Fibroblast of upper back skin (primary cell): ENCODE measurements at places on chromosomes 6 and 20.
A peak's percentile ranks its signal among the peaks of the same experiment; 100 is the strongest.

GRCh38 chr20:31695849-31696804, 26.5 kb downstream of the BCL2L1 start:
- peak; percentile 43 for DNase-seq

- DNase-seq: no peak
These were observed 6.5 kb downstream of the PEDS1 start for GRCh38 chr20:50146732-50147662.

- DNase-seq: peak; percentile 21
These were observed 4.2 kb downstream of the PSMF1 start for GRCh38 chr20:1122388-1123315.

GRCh38 chr6:112665815-112666214, 318.7 kb downstream of the RFPL4B start:
- peak; percentile 64 for DNase-seq

- no peak for DNase-seq
These were observed 2.0 kb downstream of the CLIC5 start for GRCh38 chr6:46013639-46014038.

DNA sequence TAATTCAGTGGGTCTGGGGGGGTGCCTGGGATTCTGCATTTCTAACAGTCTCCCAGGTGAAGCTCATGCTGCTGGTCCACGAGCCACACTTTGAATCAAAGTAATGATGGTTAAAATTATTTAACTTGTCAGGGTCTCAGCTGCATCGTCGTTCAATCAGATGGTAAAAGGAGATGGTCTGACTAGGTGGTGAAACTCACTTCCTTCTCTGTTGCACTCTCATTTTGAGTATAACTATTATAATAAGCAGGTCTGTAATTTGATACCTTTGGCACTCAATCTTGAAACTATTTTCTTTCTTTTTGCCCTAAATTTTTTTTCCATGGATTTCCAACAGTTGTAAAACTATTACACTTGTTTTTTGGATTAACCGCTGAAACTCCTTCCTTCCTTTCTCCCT, 292.5 kb downstream of the FARS2 start:
- DNase-seq: no peak

GRCh38 chr6:7264686-7265384, 48.2 kb downstream of the SSR1 start:
- DNase-seq: no peak

GRCh38 chr20:55253781-55254180, 751.5 kb downstream of the CBLN4 start:
- peak; percentile 76 for DNase-seq

GRCh38 chr20:1813101-1813529, 82.1 kb upstream of the SIRPA start:
- DNase-seq: peak; percentile 87

GRCh38 chr6:27863962-27864905, 48.0 kb downstream of the OR2B2 start:
- peak; percentile 7 for DNase-seq

GRCh38 chr6:93318121-93318520, 101.2 kb downstream of the EPHA7 start:
- DNase-seq: no peak

- peak; percentile 14 for DNase-seq
These were observed 58.0 kb upstream of the MYO6 start for GRCh38 chr6:75691012-75691411.

GRCh38 chr6:168387426-168387825, 53.6 kb upstream of the SMOC2 start:
- DNase-seq: no peak

GRCh38 chr20:33864324-33864963, 53.3 kb downstream of the CHMP4B start:
- no peak for DNase-seq

DNA sequence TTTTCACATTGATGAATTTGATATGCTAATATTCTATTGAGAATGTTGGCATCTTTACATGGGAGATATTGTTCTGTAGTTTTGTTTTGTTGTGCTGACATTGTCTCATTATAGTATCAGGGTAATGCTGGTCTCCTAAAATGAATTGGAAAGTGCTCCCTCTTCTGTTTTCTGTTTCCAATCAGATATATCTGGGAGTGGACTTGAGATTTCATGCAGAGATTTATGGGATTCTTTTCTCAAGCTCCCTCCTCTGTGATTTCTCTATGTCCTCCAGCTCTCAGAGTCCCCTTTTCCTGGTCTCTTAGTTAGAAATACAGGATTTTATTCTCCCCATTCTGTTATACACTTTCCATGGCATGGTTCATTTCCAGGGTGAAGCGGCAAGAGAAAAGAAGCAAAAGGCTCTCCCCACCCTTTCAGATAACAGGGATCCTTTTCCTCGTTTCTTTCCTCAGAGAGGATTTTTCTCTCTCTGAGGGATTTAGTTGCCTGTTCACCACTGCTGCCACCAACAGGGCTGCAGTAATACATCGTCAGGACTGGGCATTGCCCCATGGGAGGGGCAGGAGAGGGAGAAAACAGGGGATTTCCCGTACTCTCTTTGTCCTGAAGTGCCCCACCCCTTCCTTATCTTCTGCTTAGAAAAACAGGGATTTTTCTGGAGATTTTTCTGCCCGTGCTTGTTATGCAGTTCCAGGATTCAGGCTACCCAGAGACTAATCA, 59.3 kb upstream of the STMND1 start:
- peak; percentile 18 for DNase-seq

GRCh38 chr20:25294459-25295385, 46.8 kb downstream of the PYGB start:
- DNase-seq: peak; percentile 50

DNA sequence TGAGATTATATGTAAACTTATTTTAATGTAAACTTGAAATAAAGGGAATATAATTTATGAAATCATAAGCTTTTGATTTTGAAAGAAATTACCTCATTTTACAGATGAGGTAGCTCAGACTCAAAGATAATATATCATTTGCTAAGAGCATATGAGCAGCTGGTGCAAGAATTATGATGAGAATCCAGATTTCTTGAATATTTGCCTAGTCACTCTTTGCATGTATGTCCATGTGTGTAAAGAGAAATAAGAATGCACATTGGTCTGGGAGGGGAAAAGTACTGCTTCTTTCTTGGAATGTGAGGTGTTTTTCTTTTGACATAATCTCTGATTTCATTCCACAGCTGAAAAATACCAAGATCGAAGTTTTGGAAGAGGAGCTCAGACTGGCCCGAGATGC, 11.1 kb upstream of the SNRNP48 start:
- no peak for DNase-seq

- DNase-seq: no peak
These were observed 568 bp downstream of the CCDC170 start for GRCh38 chr6:151494235-151494935.

- DNase-seq: no peak
These were observed 38.9 kb upstream of the SAYSD1 start for GRCh38 chr6:39153766-39154397.

GRCh38 chr6:6771224-6771945, 182.9 kb downstream of the LY86 start:
- no peak for DNase-seq

GRCh38 chr6:81894306-81894705, 141.8 kb upstream of the TENT5A start:
- DNase-seq: peak; percentile 55

DNA sequence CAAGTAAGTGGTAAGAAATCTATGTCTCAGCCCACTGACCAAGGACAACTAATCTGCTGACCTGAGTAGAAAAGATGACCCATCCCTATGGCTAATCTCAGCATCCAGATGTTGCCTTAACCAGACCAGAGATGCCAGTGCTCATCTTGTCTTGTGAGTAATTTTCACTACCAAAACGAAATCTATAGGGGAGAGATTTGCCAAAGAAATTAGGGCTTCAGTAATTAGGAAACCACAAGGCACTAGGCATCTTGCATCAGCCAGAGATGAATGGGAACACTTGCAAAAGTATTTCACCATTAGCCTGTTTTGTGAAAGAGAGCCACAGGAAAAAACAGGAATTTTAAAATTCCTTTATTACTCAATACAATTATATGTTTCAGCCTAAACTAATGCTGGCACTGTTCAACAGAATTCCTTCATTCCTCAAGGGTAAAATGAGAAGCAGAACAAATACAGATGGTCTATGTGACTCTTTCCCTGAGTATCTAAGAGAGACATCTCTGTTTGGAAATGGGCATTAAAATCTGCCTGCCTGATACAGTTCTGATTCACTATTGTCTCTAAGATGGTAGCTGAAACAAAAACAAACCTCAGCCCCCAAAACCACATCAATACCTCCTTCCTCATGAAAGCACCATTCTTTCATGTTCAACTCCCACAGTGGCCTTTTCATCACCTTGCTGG, 87.8 kb downstream of the GMDS start:
- peak; percentile 93 for DNase-seq

GRCh38 chr6:42032366-42032765, 18.0 kb upstream of the TAF8 start:
- no peak for DNase-seq

DNA sequence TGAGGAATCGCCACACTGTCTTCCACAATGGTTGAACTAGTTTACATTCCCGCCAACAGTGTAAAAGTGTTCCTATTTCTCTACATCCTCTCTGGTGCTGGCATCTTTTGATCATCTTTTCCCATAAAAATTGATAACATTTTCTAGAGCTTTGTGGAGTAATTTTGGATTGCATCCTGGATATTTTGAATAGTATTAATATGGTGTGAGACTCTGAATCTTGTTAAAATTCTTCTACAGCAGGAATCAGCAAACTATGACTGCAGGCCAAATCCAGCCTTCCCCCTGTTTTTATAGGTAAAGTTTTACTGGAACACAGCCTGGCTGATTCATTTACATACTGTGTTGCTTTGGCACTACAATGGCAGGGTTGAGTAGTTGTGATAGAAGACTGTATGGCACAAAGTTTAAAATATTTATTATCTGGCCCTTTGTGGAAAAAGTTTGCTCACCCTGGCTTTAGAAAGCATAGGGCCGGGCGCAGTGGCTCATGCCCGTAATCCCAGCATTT, 15.0 kb upstream of the RNF8 start:
- DNase-seq: no peak

GRCh38 chr6:53691252-53691651, 25.7 kb upstream of the KLHL31 start:
- no peak for DNase-seq

- DNase-seq: no peak
These were observed 37.7 kb upstream of the RNF8 start for GRCh38 chr6:37316071-37316470.

DNA sequence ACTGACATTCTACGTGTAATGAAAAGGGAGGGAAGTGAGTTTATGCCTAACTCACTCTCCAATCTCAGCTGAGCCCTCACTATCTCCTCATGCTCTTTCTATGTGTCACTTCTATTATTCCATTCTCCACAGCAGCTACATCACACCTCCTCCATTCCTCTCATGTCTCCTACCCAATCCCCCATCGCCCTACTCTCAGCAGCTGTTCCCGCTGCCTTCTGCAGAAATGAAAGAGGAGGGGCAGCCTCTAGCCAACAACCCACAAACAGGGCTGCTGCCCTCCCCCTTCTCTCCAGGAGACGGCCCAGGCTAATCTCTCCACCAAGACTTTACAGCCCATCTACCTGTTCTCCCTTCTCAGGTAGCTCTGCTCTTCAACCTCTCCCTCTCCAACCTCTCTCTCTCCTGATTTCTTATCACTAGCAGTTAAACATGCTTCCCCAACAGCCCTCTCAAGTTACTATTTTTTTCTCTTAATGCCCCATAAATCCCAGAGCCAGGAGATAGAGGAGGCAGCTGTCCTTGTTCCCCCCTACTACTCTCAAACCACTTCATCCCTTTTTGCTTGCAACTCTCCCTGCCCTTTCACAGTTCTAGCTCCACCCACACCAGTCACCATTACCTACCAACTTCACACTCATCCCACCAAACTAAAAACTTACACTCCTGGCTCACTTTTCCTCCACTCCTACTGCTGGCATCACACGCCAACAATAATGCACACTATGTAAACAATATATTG, 136.5 kb downstream of the BTBD9 start:
- peak; percentile 17 for DNase-seq

GRCh38 chr6:81735756-81736380, 16.6 kb downstream of the TENT5A start:
- no peak for DNase-seq

DNA sequence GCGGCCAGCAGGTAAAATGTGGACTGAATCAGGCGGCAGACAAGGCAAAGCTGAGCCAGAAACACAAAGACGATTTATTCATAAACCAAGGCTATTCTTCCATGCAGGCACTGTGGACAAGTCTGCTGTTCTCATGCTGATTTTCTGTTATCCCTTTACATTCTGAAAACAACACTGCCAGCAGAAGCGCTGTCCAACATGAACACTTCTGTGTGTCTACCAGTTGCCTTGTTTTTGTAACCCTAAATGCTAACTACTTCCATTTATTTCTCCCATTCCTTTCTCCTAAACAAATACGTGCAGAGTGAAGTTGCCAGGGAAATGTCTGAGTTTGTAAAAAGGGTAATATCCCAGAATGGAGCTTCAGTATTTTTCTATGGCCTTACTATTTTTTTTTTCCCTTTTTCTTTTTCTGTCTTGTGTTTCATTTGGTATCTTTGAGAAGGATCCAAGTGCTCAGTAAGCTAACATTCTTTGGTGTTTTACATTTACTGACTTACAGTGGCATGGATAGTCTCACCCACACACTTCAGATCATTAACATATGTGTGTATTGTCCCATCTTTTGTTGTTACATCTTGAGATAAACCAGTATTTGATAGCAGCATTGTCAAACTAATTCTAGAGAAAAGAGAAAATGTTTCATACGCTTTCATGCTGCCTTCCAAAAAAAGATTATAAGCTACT, 1308.9 kb upstream of the MAP3K7 start:
- no peak for DNase-seq

DNA sequence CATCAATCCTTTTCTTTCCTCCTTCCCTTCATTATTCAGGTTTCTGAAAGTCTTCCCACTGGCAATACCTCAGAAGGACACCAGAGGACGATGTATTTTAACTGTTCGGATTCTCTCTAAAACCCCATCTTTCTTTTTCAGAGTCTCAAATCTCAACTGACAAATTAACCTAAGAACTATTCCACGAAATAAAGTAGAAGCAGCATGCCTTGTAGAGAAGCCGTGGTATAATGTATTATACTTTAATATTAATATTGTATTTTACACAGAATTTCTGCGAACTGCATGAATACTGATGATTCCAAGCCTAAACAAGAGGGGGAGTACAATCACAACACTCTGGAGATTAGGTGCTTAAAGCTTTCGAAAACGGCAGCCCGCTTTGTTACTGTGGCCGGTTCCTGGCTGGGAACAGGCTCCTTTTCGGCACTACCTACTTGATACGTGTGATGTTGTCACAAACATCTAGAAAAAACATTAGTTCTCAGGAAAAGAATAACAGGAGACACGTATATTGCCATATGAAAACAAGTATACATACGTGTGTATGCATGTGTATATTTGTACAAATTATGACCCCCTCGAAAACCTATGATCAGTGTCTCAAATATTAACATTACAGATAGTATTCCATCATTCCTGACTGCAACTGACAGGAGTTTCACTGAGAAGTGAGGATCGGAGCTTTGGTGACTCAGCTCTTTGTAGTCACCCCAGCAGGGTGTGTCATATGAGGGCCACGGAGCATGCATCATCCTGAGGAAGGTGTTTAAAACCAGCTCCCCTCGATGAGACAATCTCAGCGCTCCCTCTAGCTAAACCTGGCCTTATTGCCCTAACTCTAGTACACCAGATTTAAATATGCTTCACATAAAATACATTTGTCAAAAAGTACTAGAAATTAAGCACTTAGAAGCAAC, 319.7 kb upstream of the TCF21 start:
- peak; percentile 75 for DNase-seq
